CD8-positive, alpha-beta T cell (primary cell): ENCODE measurements at places on chromosomes 7 and 10.

DNA sequence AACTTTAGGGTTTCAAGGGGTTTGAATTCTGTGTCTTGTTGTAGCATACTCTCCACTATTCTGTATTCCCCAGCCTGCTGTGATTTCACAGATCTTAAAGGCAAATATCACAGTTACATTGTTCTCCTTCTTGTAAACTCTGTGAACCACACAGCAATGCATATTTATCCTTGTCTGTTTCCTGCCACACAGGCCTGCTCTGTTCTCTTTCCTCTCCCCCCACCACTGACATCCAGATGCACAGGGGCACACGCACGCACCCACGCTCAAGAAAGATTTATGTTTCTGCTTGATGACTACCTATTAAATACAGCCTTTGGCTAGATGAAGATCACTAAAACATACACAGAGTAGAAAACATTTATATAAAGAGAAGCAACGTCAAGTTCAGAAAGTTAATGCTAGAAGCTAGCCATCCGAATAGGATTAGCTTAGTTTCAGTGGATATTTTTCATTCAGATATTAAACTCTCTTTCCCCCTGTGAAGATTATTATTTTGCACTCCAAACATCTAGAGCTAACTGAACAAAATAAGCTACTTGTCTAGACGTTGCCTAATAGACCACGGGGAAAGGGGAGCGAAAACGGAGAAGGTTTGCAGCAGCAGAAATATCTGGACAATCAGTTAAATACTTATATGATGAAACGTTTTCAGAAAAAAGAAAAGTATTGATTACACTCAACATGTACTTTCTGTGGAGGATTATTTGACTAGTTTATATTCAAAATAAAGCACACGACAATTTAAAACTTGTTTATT is 193.1 kb upstream of the SEMA3C start:
- DNase-seq: no peak

GRCh38 chr10:133592716-133593115 is 27.3 kb upstream of the SYCE1 start:
- DNase-seq: no peak

DNA sequence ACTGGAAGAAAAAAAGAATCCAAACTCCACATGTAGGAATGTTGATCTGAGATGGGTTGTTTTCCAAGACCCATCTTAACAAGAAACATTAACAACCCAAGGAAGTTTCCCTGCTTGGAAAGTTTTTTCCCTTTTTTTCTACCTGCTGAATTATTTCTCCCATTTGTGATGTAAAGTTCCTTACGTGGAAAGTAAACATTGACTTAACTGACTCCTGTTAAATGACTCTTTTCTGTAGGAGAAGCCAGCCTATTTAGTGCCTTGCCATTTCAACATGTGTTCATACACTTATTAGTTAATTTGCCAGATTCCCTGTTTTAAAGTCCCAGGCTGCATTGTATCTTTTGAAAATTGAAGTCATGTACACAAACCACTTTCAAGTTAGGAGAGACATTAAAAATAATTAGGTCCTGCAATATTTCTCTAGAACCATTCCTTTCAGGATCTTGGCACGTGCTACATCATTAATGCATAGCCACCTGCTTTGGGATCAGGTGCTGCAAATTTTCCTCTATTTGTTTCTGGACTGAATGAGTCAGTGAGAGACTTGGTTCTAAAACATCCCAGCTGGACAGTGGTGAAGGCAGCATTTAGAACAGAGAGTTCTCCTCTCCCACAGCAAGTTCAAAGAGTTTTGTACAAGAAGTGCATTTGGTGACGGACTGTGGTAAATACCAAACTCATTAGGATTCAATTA is 698.5 kb downstream of the SUGCT start:
- DNase-seq: no peak

- DNase-seq: no peak
These were observed 127.9 kb upstream of the STK17A start for GRCh38 chr7:43454936-43455518.

DNA sequence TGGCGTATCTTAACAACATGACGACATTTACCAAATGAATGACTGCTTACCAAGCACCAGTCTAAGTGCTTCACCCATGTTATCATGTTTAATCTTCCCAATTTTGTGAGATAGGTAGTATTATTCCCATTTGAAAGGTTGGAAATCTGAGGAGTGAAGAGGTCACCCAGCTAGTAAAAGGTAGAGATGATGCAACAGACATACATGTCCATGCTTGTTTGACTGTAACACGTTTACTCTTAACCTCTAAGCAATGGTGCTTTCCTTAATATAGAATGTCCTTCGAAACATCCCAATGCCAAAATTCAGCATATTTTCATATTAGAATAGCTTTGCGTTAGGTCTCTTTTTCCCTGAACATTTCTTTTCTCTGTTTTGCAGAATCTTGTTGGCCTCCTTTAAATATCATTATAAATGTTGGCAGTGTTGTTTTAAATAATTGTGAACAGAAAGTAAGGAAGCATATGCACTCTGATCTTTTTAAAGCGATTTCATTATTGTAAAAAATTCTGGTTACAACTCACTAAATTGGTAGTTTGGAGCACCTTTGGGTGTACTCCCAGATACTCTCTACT is 722.8 kb downstream of the AUTS2 start:
- DNase-seq: no peak

GRCh38 chr7:116139007-116139406 is 71.3 kb upstream of the TES start:
- no peak for DNase-seq

DNA sequence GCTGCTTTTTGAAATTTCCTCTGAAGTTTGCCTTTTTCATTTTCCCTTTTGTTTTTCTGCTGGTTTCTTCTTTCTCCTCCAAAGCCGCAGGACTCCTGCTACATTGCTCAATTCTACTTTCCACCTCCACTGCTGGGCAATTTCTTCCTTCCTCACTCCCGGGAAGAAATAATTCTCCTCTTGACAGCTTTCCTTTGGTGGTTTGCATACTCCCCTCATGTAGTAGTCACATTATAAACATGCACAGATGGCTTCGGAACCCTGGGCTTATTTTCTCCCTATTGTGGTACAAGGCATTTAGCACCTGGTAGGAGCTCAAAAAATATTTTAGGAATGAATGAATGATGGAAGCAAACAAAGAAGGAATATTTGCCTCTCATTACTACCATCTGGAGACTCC is 977.2 kb downstream of the LRMDA start:
- DNase-seq: no peak

DNA sequence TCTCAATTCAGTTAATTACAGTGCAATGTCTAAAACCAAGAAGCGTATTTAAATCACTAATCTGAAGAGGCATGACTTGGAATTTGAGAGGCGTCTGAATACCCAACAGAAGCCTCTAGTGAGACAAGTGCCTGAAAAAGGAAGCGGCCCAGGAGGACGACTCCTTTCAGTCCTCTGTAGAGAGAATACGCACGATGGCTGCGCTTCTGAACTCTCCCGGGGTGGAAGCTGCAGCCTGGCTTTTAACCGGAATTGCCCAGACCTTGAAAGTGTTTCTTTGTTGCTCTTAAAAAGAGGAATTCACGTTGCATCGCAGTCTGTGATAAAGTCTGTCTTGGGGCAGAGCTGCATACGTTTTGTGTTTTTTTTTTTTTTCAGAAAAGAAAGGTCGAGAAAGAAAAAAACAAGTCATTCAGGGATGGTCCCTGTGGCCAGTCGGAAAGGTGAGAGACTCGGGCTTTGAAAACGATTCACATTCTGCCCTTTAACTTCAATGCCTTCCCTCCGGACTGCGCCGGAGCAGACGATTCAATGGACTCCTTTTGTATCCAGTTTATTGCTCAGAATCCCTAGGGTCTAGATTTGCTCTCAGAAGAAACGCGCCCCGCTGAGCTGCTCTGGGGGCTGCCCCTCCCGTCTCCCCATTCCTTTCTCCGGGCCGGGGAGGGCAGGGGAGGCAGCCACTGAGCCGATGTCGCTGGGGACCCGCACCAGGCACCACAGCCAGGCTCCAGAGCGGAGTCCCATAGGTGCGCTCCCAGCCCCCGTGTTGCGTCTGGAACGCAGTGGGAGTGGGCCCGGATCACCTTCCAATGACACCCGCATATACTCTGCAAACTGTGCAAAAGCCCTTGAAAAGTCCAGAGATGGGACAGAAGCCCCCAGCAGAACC is 994 bp upstream of the PTF1A start:
- no peak for DNase-seq

GRCh38 chr7:16344927-16345326 is 76.4 kb downstream of the CRPPA start:
- DNase-seq: no peak

DNA sequence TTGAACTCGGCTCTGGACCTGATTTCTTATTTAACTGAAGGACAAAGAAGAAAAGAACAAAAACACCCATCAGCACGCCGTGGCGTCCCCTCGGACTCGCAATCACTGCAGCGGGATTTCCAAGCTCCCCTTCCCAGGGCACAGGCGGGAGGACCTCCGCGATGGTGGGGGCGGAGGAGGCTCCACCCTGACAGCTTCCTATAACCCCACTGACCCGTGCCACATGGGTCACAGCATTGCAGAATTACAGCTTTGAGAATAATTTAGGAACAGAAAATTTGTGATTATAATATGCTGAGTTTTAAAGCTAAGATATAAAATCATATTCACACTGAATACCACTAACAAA is 129.7 kb upstream of the SEC61G start:
- DNase-seq: no peak

DNA sequence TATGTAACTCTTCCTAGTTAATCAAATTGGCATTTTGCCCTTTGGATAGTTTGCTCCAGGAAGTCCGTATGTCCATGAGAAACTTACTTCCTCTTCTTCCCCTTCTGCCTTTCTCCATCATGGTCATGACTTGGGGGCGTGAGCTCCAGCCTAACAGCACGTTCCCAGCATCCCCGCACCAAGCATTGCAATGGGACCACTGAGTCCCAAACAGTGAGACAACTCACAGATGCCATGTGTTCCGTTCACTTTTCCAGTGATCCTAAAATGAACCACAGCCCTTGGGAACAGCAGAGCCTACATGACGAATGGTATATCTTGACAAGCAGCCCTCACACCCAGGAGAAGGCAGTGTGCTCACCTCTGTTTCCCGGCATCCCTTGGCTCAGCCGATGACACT is 10.7 kb downstream of the BTBD16 start:
- no peak for DNase-seq

DNA sequence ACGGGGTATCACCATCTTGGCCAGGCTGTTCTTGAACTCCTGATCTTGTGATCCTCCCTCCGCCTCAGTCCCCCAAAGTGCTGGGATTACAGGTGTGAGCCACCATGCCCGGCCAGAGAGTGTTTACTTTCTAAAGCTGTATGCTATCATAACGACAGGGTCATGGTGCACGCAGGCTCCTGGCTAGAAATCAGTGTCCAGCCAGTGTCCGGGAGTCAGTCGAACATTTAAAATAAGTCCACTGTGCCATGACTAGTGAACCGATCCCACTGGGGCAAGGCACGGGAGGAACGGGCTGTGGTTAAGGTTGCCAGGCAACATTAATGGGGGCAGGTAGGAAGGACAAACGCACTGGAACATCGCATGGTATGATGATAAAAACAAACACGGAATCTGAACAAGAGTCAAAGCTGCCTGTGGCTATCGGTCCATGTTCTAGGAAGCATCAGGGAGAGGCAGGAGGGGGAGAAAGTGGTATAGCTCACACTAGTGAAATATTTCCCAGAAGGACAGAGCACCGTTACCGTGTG is 89.0 kb upstream of the SEPHS1 start:
- no peak for DNase-seq

- no peak for DNase-seq
These were observed 939.6 kb downstream of the NRG3 start for GRCh38 chr10:82814635-82815034.

DNA sequence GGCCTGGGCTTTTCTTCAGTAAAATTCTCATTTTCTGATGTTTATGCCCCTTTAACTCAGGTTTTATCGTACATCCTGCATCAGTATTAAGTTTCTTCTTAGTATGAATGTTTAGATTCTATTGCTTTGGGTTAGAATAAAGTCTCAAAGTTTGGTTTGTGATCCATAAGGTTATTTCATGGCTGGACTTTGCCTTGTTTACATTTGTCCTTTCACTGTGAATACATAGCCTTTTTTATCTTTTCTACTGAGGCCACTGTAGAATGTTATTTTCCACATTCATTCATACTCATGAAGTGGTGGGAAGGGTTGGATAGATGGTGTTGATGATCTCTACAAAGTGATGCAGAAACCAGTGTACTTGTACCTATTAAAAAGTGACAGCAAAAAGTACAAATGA is 59.8 kb downstream of the CCSER2 start:
- no peak for DNase-seq

- no peak for DNase-seq
These were observed 130.7 kb upstream of the SH2B2 start for GRCh38 chr7:102155821-102156441.

- DNase-seq: no peak
These were observed 98.1 kb upstream of the AGBL3 start for GRCh38 chr7:134888141-134888740.

- DNase-seq: no peak
These were observed 47.1 kb downstream of the HIBADH start for GRCh38 chr7:27615420-27616185.

DNA sequence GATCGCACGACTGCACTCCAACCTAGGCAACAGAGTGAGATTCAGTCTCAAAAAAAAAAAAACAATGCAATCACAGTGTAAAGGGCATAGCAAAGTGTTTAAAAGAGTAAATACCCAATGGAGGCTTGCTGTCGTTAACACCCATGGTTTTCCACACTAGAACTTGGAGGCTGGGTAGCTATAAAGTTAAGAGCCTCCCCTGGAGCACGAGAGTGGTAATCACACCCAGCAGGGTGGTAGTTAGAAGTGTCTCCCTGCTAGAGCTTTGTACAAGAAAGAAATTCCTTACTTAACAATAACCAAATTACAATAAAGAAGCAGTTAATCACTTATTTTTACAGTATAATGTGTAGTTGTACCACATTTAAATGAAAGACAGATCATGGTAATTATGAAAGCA is 1078.9 kb downstream of the NRG3 start:
- DNase-seq: no peak

GRCh38 chr10:74022926-74023629 is 25.2 kb downstream of the VCL start:
- no peak for DNase-seq

DNA sequence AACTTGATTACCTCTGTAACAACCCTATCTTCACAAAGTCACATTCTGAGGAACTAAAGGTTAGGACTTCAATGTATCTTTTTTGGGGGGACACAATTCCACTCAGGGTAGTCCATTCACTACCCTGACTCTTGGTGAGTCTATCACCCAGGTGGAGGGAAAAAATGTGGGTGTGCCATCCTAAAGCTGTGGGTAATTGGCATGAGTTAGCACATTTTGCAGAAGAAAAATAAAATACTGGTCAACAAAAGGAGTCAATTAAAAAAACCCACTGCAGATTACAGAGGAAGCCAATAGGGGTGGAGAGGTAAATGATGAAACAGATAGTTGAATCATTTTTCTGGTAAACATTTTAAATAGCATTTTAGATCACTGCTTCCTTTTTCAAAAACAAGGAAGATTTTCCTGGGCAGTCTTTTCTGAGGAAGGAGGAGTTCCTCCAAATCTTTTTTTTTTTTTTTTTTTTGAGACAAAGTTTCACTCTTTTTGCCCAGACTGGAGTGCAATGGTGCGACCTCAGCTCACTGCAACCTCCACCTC is 5.1 kb upstream of the BLVRA start:
- DNase-seq: no peak
